ENCODE measurements at places on chromosomes 5 and 9.

- no peak for DNase-seq
Observed at GRCh38 chr5:150540615-150541396, 32.9 kb downstream of the NDST1 start.

- DNase-seq, result no peak
Observed at GRCh38 chr5:115661101-115661500, 35.3 kb upstream of the TMED7 start.

DNA sequence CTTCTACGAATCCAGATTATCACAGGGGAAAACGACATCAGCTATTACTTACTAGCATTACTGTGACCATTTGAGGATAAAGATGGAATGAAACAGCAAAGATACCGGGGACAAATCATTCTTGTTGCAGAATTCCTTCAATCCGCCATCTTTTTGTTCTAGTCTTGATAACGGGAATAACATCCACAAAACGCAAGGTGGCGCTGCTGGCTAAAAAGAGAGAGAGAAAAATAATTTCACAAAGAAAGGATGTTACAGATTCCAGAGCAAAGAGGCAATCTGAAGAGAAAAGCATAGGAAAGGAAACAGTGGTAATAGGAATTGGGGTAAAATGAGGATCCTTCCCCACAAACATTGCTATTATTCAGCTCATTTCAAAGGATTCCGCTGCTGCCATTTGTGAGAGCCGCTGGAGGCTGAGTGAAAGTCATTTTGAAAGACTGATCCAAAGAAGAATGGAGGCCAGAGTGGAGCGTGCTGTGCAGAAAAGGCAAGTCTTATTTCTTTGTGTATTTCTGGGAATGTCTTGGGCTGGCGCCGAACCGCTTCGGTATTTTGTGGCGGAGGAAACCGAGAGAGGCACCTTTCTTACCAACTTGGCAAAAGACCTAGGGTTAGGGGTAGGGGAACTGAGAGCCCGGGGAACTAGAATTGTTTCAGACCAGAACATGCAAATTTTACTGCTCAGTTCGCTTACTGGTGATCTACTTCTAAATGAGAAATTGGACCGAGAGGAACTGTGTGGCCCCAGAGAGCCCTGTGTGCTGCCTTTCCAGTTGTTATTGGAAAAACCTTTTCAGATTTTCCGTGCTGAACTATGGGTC is at the start of gene PCDHB7:
Gene PCDHB7 (plus strand): TSS at position 264 of the 824 bp plus-strand sequence. CDS start 192 bp downstream, at position 456.
- DNase-seq, result no peak

DNA sequence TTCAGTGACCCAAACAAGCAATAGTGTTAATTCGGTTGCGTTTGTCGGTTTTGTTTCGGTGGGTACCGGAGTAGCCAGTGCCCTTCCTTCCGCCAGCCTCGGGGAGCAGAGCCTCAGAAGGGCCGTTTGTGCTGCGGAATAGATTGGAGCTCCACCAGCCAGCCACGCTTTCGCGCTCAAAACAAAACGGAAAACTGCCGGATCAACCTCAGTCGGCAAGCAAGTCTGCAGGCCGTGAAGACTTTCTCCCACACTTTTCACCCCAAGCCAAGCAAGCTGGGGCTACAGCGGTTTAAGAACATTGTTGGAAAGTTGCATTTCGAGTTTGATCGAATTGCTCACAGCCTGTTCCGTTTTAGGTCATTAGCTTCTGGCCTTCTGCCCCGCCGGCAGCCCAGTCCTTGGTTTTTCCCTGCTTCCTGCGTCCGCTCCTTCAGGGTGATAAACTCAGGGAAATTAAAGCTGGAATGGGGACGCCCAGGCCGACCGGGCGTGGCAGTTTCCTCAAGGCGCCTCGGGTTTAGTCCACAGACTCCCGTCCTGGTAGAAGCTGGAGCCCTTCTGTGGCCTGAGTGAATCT is 803 bp upstream of the CCNO start:
- DNase-seq, result no peak

- no peak for DNase-seq
Observed at GRCh38 chr9:90972057-90972456, 170.4 kb downstream of the SYK start.

DNA sequence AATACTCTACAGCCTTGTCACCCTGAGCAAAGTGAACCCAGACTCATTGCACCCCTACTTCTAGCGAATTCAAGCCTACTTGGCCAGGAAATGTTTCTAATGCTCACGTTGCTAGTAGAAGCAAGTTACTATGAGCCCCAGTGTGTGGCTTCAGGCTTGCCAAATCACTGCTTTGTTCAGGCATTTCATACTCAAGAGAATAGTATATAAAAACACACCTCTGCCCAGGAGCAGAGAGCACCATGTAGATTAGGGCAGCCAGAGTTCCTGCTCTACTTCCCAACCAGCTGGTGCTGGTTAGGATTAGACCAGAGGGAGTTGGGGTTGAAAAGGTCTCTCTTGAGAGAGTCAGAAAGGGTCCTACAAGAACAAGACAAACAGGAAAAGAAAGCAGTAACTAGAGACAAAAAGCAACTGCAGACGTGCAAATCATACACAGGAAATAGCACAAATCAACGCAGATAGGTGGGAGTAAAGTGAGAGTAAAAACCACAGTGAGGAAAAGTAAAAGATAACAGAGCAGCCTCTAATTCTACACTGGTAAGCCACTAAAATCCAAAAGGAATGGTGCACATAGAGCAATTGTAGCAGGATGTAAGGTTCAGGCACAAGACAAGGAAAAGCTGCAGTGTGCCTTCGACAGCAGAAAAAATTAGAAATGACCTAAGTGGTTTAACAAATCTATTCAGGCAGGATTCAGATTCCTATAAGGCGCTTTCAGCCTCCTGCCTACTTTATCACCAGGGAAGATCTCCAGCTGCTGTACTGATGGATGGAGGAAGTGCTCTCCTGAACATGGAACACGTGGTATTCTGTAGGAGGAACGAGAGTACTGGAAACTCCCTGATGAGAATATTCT is 49.6 kb upstream of the KIF2A start:
- no peak for DNase-seq
